AG20443 (cell line): ENCODE measurements at places on chromosomes 4 and X.

GRCh38 chr4:21697583-21697982, 251.0 kb downstream of the KCNIP4 start:
- DNase-seq, result no peak

GRCh38 chrX:15911734-15912550, 57.3 kb upstream of the AP1S2 start:
- DNase-seq, result no peak

DNA sequence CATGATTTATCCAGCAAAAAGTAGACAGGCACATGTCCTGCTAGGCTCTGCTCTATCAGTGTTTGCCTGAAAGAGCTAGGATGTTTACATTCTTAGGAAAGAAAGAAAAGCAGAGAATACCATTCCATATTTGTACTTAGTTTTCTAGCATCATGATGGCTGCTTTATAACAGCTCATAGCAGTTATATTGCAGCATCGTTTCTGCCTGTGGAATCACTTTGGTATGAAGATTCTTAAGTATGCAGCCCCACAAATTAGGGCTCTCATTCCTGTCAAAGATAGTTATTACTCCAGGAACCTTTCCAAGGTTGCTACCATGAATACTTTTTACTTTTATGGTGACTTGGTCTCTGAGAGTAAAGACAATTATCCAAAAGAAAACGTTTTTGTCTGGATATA, 119.0 kb upstream of the MYOZ2 start:
- DNase-seq, result peak; percentile 71

GRCh38 chrX:37378404-37378803, 29.2 kb downstream of the PRRG1 start:
- DNase-seq, result no peak

- peak; percentile 74 for DNase-seq
Observed at GRCh38 chr4:151197247-151197646, 79.7 kb upstream of the PRSS48 start.

DNA sequence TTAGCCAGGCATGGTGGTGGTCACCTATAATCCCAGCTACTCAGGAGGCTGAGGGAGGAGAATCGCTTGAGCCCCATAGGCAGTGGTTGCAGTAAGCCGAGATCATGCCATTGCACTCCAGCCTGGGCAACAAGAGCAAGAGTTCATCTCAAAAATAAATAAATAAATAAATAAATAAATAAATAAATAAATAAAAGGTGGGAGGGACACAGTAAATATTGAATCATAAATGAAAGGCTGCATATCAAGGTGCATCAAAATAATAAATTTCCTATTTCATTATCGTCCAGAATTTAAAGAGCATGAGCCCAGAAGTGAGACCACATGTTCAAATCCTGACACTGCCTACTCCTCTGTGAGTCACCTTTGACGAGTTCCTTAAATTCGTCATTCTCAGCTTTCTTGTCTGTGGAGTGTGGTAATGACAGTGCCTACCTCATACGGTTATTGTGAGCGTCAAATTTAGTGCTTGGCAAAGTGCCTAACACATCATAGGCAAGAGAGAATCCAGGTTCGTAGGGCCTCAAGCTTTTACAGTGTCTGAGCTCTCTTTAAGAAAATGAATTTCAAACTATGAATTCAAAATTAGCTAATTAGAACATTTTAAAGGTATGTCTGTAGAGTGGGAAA, 49.9 kb downstream of the IL15 start:
- peak; percentile 28 for DNase-seq

DNA sequence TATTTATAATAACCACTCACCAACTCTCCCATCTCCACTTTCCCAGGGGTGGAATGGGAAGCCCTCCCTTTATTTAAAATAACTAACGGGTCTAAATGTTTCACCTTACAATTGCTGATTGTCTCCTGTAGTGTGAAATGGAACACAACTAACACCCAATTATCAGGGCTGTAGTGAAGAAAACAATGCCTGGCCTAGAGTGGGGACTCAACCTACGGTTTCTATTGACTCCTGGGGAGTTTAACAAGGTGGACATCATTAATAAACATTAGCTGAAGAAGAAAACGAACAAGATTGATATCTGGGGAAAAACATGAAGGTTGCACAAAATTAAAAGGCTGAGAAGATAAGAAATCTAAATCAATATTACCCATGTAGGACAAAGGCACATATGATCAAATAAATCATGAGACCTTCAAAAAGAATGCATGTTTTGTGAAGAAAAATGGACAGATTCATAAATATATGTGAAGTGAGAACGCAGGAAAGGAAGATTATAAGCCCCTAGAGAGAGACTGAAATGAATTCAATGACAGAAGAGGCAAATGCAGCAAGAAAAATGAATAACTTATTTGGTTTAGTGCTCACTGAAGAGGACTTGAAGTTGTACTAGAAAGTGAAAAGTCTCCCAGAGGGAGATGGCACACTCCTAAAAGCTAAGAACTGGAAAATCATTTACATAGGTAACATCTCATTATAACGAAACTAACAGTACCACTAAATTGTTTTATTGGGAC, 593.0 kb upstream of the AADAT start:
- no peak for DNase-seq

- no peak for DNase-seq
Observed at GRCh38 chr4:112083587-112084347, 61.5 kb upstream of the FAM241A start.

DNA sequence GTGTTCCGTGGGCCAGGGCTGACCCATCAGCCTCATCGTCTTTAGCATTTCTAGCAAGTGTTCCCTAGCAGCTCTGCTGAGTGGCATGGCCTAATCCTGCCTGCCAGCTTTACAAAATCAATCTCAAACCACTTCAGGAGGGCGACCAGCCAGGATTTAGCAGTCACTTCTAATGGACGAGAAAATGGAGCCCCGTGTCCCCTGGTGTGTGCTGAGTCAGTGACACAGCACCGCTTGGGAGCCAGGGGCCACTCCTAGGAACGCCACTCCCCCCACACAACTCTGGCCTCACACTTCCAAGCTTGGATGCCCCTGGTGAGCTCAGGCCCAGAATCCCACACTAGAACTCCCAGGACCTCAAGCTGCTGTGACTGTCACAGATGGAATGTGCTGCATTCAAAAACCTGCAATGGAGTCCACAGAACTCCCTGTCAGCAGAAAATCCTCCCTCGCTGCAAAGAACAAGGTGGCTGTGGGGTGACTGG, 311.2 kb upstream of the GATB start:
- peak; percentile 56 for DNase-seq

DNA sequence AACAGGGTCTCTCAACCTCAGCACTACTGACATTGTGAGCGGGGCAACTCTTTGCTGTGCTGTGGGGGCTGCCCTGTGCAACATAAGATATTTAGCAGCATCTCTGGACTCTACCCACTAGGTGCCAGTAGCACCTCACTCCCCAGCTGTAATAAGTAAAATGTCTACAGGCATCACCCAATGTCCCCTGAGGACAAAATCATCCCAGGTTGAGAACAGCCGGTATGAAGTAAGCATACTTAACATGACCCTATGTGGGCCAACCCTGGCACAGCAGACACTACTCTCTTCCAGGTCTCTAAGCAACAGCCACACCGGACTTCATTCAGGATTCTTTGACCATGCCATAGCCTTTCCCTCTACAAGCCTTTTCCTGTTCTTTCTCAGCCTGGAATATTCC, 10.5 kb upstream of the MGST2 start:
- DNase-seq, result no peak

DNA sequence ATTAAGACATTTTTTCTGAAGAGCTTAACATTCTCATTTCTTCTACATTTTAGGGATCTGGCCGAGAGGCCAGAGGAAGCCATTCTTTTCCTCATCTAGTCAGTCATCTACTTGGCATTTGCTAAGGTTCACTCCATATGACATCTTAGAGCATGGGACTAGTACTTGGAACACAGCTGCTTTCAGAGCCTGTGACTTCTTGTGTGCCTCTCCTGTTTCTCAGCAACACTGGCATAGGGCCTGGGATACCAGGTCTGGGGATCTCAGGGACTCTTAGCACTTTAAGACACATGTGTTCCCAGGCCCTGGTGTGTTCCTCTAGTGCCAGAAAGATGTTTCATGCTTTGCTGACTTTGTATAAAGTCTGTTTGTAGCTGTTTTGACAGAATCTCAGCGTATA, 7.3 kb downstream of the PLP1 start:
- no peak for DNase-seq

GRCh38 chr4:149793459-149793858, 22.2 kb downstream of the IQCM start:
- DNase-seq, result no peak

- DNase-seq, result no peak
Observed at GRCh38 chr4:23458054-23458453, 431.8 kb downstream of the PPARGC1A start.

DNA sequence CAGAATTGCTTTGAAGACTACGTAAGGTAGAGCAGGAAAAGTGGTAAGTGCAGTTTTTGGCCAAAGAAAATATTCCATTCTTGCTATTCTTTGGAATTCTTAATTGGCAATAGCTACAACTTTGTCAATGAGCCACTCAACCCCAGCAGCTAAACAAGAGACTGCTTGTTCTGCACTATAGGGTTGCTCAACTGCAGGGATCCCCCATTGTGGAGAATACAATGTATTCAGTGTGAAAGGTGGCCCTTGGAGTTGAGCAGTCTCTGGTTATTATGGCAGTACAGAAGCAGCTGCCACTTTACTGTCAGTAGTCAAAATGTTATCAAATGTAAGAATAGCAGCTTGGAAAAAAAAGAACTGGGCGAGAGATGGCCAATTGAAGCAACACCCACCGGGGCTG, 808.7 kb downstream of the CENPC start:
- DNase-seq, result no peak

GRCh38 chrX:31819455-31819854, 747.6 kb upstream of the FTHL17 start:
- no peak for DNase-seq

GRCh38 chr4:98645527-98645926, 12.9 kb downstream of the TSPAN5 start:
- no peak for DNase-seq
